ENCODE measurements at places on chromosomes 1 and 21.

- DNase-seq, result peak; percentile 22
Measured at GRCh38 chr1:225652729-225653462, at the start of gene ENAH. Gene ENAH, minus strand, starts transcription at chr1:225653123. Its CDS starts 433 bp downstream, at chr1:225652690.

DNA sequence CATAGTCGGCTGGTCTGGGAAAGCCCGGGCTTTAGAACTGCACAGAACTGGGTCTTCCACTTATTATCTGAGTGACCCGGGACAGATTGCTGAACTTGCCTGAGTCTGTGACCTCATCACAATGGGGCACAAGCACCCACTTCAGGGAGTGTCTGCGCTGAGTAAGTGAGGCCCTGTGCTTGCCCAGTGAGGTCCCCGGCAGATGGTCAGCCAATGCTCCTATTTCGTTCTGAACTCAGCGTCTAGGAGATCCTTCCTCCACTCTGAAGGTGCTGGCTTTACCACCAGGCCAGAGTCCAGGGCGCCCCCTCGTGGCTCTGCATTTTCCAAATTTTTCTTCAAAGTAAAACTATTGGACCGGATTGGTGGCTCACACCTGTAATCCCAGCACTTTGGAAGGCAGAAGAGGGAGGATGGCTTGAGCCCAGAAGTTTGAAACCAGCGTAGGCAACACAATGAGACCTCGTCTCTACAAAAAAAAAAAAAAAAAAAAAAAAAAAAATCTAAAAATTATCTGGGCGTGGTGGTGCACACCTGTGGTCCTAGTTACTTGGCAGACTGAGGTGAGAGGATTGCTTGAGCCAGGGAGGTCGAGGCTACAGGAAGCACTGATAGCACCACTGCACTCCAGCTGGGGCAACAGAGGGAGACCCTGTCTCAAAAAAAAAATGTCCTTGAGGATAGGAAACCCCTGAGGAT, 61.7 kb downstream of the FCRL5 start:
- peak; percentile 37 for DNase-seq

DNA sequence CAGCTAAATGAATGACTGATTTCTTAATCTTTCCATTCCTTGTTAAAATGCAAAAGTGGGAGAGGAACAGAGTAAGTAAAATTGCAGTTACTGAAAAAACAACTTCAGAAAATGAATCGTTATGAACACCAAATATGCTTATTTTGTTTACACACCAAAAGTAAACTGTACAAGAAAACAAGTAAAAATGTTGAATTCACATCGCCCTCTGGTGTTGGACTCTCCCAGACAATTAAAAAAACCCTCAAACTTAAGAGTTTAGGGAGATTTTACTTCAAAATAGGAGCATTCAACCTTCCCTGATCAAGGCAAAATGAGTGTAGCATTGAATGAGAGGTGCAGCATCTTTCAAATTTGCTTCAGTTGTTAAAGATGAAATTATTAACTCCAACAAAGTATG, 19.4 kb upstream of the ESRRG start:
- DNase-seq, result no peak

- no peak for DNase-seq
Measured at GRCh38 chr21:9753943-9754342, 767.4 kb upstream of the TPTE start.

DNA sequence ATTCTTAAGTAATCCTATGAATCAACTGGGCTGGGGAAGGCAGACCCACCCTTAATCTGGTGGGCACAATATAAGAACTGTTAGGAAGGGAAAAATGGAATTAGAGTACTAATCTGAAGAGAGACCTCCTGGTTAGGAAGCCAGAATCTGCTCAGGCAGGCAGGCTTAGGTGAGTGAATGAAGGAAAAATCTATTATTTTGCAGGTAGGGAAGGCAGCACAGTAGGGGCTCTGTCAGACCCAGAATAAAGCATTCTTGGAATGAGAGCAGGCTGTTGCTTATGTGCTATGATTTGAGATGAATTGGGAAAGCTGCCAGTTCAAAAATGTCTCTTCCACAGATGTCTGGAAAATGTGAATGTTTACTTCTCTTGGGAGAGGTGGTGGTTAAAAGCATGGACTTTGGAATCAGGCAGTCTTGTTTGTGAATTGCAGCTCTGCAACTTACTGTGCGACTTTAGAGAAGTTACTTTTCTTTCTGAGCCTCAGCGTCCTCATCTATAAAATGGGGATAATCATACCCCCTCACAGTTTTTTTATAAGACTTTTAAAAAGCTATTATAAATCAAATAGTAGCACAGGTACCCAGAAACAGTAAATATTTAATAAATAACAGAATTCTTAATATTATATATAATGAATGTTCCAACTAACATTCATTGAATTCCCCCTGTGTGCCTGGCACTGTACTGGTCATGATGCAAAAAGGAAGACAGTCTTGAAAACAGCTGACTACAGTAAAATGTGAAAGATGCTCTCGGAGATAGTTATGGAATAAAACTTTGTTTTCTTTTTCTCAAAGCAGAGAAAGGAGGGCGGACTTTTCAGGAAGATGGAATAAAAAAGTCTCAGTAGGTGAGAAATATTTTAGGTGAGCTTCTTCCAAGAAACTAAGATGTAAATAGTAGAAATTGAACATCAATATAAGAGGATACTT, 15.3 kb upstream of the ZNF644 start:
- DNase-seq, result no peak

GRCh38 chr1:42933060-42933586, 25.5 kb downstream of the SLC2A1 start:
- no peak for DNase-seq

DNA sequence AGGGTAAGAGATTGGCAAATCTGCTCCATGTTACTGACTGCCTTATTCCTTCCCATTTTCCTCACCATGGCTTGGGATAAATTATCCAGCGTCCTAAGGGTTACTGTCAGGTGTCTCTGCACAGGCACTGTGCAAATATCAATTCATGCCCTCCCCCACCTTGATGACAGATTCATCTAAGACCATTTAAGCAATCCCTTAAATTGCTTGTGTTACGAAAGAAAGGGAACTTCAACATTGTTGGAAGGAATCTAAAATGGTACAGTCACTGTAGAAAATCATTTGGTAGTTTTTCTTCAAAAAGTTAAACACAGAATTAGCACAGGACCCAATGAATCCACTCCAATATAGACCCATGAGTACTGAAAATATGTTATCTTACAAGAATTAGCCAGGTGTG, 17.6 kb upstream of the MTARC2 start:
- no peak for DNase-seq

GRCh38 chr21:25929856-25930520, 195.2 kb downstream of the GABPA start:
- no peak for DNase-seq

GRCh38 chr1:2803931-2804627, 2.6 kb upstream of the TTC34 start:
- DNase-seq, result no peak

- DNase-seq, result no peak
Measured at GRCh38 chr1:36326499-36326898, 3.1 kb upstream of the EVA1B start.

DNA sequence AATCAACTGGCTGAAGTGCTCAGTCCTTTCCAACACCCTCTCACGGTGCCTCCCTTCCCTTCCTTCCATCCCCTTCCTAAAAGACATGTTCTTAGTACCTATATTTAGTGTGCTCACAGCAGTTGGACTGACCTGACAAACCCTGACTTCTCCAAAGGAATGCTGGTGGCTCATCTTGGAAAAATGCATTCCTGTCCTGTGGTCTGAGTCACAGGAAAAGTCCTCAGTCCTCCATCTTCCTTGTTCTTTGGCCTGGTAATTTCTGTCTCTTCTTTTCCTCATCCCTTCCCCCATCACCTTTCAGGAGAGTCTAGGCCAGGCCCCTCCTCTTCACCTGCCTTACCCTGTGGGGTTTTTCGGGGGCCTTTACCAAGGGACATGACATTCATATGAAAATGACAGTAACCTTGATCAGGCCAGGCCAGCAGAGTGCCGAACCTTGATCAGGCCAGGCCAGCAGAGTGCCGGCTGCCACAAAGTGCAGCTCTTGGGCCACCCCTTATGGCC, 7.2 kb downstream of the ATP1B1 start:
- DNase-seq, result no peak

DNA sequence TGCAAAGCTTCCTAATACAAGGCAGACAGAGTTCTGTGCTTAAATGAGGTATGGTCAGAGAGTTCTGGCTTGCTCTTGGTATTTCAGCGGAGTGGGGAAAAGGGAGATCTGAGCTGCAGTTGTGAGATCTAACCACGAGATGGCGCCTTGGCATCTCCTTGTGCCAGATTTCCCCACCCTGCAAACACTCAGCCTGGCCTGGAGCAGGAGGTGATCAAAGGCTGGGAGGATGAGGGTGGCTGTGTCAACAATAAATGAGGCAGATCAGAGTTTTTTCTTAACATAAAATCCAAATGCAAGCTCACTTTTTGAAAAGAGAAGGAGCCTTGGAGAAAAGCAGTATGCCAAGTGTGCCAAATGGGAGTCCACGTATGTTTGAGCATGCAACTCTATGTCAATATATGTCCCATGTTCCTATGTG, 4.1 kb upstream of the TFAP2E start:
- peak; percentile 71 for DNase-seq

DNA sequence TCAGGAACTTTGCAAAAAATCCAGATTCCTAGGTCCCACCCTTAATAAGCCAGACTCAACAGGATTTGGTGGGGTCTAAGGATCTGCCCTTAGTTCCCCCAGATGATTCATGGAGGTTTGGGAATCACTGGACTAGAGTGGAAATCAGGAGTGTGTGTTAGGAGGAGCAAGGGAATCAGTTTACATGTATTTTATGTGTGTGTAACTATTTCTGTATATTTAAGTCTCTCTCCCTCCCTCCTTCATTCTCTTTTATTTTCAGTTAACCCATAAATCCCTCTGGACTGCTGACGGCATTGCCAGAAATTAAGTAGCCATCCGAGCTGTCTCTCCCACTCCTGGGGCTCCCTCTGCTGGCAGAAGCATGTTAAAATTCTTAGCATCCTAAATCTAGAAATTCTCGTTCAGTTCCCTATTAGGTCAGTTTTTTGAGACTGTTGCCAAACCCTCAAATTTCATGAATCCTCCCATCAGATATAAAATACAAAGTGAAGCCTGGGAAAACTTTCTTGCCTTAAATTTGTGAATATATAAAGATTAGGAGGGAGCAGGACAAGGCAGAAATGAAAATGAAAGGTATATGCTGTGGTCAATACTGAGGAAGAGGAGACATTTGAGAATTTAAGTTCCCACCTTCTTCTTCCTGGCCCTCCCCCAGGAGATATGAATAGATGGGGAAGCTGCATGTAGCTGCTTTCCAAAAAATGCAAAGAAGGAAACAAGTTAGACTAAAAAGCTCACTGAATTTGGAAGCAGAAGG, 11.7 kb upstream of the HSD11B1 start:
- DNase-seq, result peak; percentile 72

DNA sequence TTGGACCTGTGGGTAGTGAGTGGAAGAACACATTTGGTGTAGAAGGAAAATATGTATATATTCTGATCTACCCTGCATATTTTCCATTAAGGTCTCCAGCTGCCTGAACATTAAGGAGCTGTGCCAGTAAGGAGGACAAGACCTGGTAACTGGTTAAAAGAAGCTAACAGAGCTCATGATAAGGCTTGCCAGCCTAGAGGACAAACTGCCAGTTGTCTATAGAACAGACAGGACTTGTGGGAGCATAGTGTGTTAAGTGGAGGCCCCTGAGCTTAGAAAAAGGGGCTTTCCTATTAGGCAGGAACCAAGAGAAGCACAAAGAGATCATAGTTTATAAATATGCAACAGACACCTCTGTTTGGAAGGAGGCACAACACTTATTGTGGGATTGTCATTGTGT, 23.0 kb downstream of the DNM3 start:
- DNase-seq, result no peak

DNA sequence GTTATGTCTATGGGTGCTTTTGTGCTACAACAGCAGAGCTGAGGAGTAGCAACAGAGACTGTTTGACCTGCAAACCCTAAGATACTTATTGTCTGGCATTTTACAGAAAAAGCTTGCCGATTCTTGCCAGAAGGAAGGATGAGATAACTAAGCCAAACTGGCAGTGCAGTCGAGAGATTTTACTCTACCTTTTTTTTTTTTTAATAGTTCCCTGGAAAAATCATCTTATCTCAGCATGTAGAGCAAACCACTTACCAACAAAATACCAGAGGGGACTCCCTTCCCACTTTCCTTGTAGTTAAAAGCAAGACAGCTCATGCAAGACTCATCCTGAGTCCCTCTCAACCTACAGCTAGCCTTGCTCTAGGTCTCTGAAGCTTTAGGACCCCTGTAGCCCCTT, 132.9 kb downstream of the SYT2 start:
- no peak for DNase-seq

DNA sequence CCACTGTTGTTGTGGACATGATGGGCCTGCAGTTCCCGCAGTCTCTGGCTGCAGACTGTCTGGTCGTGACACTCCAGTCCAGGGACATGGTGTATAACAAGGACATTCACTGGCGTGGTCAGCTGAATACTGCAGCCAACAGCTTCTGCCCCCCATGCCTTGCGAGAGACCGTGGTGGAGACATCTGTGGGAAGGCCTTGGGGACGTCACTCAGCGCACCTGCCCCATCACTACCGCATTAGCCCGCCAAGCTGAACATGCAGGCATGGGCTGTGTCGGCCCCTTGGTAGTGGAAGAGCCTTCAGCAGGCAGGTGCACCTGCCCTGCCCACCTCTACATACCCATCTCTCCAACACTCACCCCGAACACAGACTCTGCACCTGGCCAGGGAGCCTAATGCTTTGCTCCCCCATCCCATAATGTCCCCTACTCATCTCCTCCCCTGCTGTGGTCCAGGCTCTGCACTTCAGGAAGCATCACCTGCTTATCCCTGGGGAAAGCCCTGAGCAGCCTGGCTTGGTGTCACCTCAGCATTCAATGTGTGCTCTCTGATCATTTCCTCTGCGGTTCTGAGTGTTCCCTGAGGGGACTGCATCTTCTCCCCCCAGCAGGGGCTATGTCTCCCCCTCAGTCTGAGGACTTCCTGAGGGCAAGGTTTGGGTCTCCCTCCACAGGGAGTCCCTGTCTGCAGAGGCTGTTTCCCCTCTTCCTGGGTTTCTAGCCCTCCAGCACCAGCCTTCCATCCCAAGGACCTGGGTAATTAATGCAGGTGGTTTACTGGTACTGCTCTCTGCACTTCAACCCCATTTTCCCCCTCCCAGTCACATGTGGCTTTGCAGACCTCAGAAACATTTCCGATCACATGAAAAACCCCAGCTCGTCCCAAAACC, 3.2 kb downstream of the PGLYRP4 start:
- DNase-seq, result no peak

DNA sequence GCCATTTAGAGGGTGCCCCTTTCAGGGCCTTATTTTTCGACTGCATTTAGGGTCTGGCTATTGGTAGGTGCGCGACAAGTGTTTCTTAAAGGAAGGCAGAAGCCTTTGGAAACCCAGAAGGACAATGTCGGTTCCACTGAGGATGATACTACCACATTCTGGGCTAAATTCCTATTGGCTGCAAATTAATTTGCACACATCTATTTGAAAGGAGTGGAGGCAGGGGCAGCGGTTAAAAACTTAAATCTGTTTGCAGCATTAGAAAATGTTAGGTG, 1.1 kb downstream of the PATJ start:
- DNase-seq, result no peak

All from CD4-positive, alpha-beta T cell treated with Interleukin-4 for 1 hour (primary cell).